ENCODE measurements at places on chromosomes 7 and 10.

GRCh38 chr10:102753718-102754117 lies 10.0 kb downstream of the WBP1L start:
- no peak for DNase-seq

DNA sequence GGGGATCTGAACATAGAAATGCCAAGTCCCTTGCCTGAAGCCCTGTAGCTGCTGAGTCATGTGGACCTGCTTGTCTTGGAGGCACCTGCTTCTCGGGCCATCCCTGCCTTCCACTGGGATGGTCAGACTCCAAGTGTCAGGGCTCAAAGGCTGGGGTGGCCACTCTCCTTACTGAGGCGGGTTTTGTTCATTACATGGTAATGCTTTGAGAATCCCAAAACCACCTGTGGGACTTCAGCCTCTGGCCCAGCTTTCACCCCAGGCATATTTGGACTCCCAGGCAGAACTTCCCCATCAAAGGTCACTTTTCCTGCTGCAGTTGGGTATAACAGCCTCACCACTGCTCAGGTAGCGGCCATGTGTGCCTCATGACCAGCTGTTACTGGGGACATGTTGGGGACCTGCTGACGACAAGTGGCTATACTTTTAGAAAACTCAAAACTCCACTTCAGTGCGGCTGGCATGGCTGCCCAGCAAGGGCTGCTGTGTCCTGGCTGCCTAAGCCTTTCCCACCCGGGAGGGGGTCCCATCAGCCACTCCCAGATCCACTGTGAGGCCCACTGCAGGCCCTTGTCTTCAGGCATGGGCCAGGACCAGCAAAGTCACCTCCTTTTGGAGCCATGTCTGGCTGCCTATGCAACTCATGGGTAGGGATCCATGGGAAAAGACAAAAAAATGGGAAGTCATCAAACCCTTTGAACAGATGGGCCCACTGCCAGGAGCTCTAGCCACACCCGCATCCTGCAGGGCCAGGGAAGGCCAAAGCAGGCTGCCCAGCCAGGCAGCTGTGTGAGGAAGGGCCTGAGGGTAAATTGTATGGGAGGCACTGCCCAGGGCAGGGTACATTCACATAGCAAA lies 96.7 kb downstream of the ARHGAP22 start:
- no peak for DNase-seq

- no peak for DNase-seq
These were observed 732.8 kb downstream of the ZWINT start for GRCh38 chr10:55628260-55628701.

DNA sequence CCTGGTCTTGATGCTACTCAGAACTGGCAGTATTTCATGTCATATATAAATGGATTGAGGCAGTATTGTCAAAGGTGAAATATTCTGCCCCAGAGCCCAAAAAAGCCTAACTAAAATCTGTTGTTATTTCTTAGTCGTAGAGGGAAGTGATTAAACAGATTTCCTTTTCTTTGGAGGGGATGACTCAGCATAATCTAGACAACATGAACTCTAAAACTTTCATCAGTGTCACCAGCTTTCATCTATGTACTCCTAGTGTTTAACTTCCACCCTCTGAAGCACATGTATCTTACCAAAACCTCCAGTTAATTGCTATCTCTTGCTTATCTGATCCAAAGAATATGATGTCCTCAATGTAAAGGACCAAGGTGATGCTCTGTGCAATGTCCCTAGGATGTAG lies 97.1 kb upstream of the ARID5B start:
- DNase-seq = no peak

DNA sequence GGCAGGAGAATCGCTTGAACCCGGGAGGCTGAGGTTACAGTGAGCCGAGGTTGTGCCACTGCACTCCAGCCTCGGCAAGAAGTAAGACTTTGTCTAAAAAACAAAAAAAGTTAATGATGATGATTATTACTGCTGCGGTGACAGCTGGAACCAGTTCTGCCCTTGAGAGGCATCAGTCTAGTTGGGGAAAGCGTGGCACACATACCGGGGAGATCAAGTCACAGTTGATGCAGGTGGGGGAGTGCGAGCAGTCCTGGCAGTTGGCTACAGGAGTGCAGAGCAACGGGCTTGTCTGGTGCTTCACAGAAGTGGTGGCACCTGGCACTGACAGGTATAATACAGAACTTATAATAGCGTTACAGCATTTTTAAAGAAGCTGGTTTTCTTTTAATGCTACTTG lies 173.0 kb downstream of the ARHGAP21 start:
- DNase-seq = no peak

DNA sequence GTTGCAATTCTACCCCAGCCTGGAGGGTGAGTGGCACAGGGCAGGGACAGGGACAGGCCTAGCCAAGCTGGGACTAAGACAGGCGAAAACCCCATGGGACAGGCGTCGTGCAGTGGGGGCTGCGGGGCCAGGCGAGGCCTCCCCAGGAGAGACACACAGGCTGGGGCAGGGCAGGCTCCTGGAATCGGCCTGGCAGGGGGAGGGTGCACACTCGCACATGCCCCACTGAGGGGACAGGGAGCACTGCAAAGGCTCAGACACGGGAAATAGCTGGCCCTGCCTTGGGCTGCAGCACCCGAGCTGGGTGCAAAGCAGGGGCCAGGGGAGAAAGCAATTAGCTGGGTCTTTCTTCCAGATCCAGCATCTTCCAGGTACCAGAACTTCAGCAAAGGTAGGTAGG lies 10.4 kb downstream of the LAT2 start:
- DNase-seq = no peak

DNA sequence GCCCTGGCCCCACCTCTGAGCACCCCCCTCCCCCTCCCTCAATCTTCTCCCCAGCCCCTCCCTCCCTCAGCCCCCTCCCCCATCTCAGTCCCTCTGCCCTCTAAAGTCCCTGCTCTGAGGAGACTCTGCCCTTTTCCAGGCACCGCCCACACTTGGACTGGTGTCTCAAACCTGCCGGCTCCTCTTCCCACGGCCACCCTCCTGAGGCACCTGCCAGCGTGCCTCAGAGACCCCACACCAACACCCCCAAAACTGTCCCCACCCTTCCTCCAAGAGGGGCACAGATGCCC lies 34.6 kb upstream of the HSPB1 start:
- no peak for DNase-seq

DNA sequence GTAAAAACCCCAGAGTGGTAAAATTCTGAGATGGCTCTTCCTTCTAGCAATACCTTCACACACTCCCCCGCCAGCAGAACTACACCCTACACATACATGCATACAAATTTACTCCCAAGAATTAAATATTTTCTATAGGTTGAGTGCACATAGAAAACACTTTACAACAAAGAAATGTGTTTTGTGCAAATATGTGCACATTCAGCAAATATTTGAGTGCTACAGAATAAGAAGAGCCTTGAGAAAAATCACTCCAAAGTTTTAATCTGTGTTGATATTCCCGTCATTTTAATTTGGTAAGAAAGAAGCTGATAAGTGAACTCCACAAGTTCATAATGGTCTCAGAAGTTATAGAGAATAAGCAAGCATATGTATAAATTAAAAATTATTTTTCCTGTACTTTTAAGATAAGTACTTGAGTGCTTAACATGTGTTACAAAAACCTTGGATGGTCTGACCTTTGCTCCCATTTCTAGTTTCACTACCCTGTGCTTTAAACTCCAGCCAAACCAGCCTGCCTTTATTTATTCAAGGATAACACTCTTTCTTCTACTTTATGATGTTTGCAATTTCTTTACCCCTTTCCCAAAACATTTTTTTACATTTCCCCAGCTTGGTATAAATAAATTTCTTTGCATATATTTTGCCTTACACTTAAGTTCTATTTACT lies 733.5 kb upstream of the LRRTM3 start:
- DNase-seq = no peak

DNA sequence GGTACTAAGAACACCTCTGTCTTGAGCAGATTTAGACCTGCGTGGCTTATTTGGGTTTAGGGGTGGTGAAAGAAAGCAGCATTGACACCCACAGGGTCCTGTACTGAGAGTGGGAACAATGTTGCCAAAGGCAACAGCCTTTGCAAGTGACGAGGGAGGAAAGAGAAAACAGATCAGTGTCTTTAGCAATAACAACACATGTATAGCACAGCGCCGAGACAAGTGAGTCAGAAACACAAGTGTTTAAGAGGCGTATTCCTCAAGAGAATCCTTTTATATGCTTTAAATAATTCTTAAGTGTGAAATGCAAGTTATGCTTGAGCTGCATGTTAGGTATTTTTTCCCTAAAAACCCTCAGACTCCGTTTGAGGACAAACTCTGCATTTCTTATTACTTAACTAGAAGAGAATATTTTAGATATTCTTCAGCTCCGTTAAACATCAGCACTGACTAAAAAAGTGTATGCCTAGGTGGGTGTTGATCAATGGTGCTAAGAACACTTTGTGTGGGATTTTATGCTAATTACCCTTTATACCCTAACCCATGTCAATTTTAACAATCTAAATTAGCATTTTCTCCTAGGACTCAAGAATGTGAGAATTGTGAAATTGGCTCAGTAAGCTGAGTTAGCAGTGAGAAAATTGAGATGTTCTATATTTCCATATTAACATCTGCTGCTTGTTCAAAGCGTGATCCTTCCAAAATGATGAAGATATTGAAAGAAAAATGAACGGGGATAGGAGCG lies 1095.4 kb upstream of the CELF2 start:
- no peak for DNase-seq

DNA sequence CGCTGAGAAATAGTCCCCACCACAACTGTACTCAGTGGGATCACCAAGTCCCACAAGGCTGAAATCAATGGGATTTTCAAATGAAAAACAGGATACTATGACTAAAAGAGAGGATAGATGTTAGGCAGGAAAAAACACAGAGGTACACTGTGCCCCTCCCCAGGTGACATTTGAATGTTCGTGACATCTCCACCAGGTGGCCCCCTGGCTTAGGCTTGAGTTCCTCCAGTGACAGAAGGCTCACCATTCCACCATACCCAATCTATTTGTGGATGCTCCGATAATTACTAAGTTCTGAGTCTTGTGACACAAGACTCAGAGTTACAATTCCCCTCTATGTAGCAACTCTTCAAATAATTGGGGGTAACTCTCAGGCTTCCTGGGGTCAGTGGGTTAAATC lies 77.5 kb upstream of the KCNMA1 start:
- no peak for DNase-seq

DNA sequence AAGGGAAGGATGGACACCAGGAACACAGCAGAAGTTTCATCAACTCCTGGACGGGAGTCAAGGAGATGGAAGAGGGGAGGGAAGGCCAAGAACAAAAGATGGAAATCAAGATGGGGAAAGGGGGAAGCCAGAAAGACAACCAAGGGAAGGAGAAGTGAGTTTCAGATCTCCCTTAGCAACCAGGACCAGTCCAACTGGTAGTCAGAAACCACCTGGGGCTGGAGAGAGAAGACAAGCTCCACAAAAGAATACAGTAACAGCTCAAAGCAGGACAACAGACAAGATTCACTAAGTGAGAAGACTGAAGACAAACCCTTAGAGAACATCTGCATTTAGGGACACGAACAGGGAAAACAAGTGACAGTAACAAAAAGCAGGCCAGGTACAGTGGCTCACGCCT lies 30.6 kb downstream of the CDCA7L start:
- no peak for DNase-seq

- no peak for DNase-seq
These were observed 155.5 kb upstream of the POT1 start for GRCh38 chr7:125085084-125085483.

DNA sequence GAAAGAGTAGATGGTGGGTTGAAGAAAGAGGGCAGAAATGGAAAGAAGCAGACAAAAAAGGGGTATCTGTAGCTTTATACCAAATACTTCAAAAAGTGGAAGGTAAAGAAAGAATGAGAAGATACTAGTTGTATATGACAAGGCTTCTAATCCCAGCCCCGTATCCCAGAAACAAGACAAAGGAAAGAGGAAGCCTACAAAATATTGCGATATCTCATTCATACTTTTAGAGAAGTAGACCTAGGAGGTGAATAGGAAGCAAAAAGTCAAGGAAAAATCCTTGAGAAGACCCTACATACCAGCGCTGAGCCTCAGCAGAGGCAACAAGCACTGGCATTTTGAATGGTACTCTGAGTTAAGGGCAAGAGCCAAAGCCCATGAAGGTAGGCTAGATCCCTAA lies 26.6 kb downstream of the PHTF2 start:
- DNase-seq = no peak

DNA sequence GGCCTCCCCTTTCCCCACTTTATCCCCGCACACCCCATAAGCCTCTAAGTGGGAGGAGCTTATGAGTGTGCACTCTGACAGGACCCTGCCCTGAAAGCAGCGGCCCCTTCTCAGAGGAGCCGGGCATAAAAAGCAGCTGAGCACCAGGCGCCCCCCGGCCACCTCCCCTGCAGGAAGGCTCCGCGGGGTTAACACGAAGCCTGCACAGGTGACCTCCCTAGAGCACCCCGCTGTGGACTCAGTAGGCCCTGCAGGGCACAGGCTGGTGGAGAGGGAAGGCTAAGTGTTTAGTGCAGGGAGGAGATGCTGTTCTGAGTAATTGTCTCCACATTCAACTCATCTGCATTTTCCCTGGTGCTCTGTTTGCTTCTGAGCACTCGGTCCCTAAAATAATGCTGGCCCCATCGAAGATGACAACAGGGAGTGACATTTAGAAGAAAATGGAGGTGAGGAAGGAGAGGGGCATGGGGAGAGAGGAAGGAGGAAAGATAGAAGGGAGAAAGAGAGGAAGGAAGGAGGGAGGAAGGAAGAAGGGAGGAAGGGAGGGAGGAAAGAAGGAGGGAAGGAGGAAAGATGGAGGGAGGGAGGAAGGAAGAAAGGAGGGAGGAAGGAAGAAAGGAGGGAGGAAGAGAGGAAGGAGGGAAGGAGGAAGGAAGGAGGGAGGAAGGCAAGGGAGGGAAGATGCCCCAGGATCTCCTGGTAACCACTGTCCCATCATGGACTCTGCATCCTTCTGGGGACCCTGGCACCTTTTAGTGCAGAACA lies 25.4 kb upstream of the CNPY1 start:
- no peak for DNase-seq

- DNase-seq = no peak
These were observed 29.0 kb upstream of the DAGLB start for GRCh38 chr7:6476596-6477317.

GRCh38 chr7:36295090-36295489 lies 94.6 kb upstream of the ANLN start:
- DNase-seq = no peak

DNA sequence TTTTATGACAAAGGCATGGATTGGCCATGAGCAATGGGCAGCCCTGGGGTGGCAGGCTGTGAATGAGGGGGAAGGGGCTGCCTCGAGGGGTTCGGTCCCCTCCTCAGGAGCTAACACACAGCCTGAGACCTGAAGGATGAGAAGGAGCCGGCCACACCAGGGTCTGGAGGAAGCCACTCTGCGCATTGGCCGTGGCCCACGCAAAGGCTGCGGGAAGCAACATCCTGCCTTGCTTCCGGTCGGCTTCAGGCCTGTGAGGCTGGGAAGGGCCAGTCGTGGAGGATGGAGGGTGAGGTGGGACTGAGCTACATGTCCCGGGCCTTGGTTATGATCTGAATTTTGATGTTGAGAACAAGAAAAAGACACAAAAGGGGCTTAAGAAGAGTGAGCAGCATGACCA lies 49.4 kb downstream of the RGS10 start:
- no peak for DNase-seq

DNA sequence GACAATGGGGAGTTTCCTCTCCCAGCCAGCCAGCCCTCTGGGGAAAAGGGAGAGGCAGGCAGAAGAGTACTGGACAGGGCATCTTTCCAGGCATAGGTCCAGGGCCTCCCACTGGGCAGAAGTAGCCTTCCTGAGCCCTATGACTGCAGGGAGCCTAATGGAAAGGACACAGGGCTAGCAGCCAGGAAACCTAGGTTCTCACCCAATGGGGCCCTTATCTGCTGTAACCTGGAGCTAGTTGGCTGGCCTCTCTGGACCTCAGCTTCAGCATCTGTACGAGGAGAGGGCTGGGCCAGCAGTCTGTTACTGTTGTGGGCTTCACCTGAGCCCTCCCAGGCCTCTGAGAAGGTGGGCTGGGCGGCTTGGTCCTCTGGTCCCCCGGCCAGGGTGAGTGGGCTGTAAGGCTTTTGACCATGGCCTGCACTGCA lies 22.4 kb downstream of the LDB3 start:
- DNase-seq = no peak
